MCF 10A (cell line): ENCODE measurements at places on chromosomes 7 and 10. TPM values are rescaled to one million over a fixed set of nuclear protein-coding genes. Genes with fewer than 3 reads are reported as not detected.
A peak's percentile ranks its signal among the peaks of the same experiment; 100 is the strongest.

Gene ATXN7L1
- total RNA-seq = 8.1 and 10.0 TPM in 2 replicates

Gene MUC12
- total RNA-seq = not detected in 2 replicates

Gene HPS6
- total RNA-seq = 15.0 and 16.6 TPM in 2 replicates

Gene SYNPO2L
- not detected in 2 replicates for total RNA-seq

GRCh38 chr10:14838582-14839304 lies 637 bp downstream of the HSPA14 start:
- H3K27me3 ChIP-seq = no peaks in the 10 kb centered on the region
- H3K4me1 ChIP-seq = no peaks in the 10 kb centered on the region
- H3K4me3 ChIP-seq = peak overlapping the region; percentile 76
- H3K27ac ChIP-seq = peak overlapping the region; percentile 91
- DNase-seq = peak; percentile 8

DNA sequence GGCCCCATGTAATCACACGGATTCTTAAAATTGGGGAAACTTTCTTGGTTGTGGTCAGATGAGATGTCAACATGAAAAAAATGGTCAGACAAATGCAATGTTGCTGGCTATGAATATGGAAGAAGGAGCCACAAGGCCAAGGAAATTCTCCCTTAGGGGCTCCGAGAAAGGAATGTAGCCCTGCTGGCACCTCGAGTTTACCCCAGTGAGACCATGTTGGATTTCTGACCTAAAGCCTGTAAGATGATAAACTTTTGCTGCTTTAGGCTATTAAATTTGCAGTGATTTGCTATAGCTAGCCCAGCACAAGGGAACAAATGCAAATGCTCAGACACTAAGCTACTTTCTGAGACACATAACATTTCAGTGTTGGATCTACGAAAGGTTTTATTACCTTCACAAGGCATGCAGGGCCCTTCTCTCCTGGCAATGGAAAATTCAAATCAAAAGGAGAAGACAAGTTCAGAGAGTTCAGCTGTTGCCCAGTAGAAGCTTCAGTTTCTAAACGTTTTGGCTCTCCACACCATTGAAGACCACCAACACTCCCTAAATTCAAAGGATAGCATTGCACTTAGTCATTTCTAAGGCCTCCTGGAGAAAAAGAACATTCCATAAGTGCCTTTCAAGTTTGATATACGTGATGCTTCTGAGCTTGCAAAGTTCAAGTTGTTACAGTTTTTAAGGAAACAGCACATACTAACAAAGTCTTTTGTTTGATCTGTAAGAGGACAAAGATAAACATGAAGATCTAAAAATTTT lies 23.4 kb downstream of the MCMBP start:
- no peak overlapping the region for H3K27ac ChIP-seq
- peaks cover 6% of the 10 kb centered on the region for H3K4me1 ChIP-seq
- H3K36me3 ChIP-seq = peaks cover 91% of the 10 kb centered on the region

DNA sequence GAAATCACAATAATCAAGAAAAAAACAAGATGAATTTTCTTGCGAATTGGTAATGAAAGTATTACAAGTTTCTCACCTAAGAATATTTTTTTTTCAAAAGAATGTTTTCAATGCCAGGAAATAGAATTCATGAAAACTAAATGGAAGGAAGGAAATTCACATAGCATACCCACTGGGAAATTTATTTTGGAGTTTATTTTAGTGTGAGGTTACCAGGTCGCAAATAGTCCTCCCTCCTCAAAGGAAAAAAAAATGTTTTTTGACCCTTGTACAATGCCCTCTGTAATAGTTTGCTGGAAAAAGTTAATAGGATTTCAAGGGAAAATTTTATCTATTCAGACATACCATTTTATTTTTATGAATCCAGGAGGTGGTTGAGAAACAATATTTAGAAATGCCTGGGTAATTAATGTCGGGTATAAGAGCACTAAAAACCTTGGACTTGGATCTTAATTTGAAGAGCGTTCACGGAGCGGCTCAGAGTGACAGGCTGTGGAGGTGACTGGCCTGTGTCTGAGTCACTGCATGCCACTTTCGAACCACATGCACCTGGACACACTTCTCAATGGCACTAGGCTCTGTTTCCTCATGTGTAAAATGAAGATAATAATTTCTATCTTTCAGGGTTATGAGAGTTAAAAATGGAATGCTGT lies 28.2 kb downstream of the CUBN start:
- peaks cover 6% of the 10 kb centered on the region for H3K4me1 ChIP-seq
- no peaks in the 10 kb centered on the region for H3K27me3 ChIP-seq
- no peaks in the 10 kb centered on the region for H3K36me3 ChIP-seq
- no peak overlapping the region for H3K4me3 ChIP-seq
- no peak for DNase-seq
- H3K27ac ChIP-seq = no peak overlapping the region

GRCh38 chr10:32981760-32982159 lies 23.7 kb upstream of the ITGB1 start:
- DNase-seq = peak; percentile 28
- peak overlapping the region; percentile 99 for H3K27ac ChIP-seq
- H3K27me3 ChIP-seq = no peaks in the 10 kb centered on the region
- peak overlapping the region; percentile 92 for H3K4me3 ChIP-seq
- H3K4me1 ChIP-seq = peaks cover 34% of the 10 kb centered on the region

DNA sequence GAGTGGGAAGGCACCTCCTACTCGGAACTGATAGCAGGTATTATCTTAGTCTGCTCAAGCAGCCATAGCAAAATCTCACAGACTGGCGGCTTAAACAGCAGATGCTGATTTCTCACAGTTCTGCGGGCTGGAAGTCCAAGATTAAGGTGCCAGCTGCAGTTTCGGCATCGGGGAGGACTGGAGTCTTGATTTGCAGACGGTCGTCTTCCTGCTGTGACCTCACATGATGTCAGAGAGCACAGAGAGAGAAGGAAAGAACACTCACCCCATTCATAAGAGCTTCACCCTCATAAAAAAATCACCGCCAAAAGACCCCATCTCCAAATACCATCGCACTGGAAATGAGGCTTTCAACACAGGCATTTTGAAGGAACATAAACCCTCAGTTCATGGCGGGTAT lies 216.5 kb upstream of the PITRM1 start:
- DNase-seq = no peak
- no peak overlapping the region for H3K27ac ChIP-seq
- H3K4me3 ChIP-seq = no peak overlapping the region
- no peaks in the 10 kb centered on the region for H3K27me3 ChIP-seq
- no peaks in the 10 kb centered on the region for H3K4me1 ChIP-seq

DNA sequence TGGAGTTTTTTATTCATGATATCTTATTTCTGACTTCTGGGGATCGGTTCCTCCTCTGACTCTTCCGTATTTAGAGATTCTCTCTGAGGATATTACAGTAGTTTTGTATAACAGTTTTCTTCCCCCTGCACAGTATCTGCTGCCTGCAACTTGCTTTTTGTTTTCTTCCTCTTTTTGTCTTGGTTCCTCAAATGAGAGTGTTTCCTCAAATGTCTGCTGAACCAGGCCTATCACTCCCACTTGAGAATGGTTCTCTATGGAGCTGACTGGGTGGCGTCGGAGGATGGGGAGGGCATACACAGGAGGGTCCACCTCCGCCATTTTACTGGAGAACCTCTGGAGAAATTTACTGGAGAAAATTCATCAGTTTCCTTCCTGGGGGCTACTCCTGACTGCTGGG lies 27.7 kb downstream of the ARHGAP22 start:
- DNase-seq = no peak
- no peaks in the 10 kb centered on the region for H3K27me3 ChIP-seq
- H3K27ac ChIP-seq = no peak overlapping the region
- no peaks in the 10 kb centered on the region for H3K4me1 ChIP-seq
- no peaks in the 10 kb centered on the region for H3K36me3 ChIP-seq
- no peak overlapping the region for H3K4me3 ChIP-seq

DNA sequence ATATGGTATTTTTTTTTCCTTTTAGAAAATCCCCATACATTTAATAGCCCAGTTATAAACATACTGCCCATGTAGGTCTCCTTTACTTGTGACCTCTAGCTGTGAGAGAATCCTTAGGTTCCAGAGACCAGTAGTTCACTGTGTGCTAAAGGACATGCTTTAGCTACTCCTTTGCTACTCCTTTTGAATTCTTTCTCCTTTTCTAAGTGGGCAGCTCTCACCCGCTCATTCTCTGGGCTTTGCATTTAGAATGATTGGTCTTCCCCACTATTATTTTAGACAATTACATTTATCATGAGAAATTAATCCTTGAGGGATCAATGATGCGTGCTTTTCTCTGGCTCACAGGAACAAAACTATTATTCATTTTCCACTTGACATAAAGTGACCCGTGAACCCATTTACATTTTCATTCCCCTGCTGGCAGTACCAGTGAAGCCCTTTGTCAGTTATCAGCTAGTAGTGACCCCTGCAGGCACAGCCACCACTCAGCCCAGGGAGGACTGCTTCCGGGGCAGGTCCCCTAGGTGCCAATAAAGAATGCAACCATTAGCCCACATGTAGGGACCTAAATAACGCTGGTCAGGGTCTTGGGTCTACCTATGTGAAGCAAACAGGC lies 844.3 kb downstream of the CNTNAP2 start:
- no peak for DNase-seq
- H3K27ac ChIP-seq = no peak overlapping the region
- H3K27me3 ChIP-seq = peaks cover 30% of the 10 kb centered on the region
- H3K4me3 ChIP-seq = no peak overlapping the region
- H3K4me1 ChIP-seq = peaks cover 9% of the 10 kb centered on the region

GRCh38 chr7:32658034-32658433 lies 162.7 kb downstream of the AVL9 start:
- no peaks in the 10 kb centered on the region for H3K36me3 ChIP-seq
- H3K27ac ChIP-seq = peak overlapping the region; percentile 89
- peaks cover 16% of the 10 kb centered on the region for H3K4me1 ChIP-seq
- peak; percentile 72 for DNase-seq
- H3K27me3 ChIP-seq = no peaks in the 10 kb centered on the region

- no peak for DNase-seq
- H3K27me3 ChIP-seq = peaks cover 14% of the 10 kb centered on the region
- H3K4me1 ChIP-seq = peaks cover under 1% of the 10 kb centered on the region
- no peak overlapping the region for H3K4me3 ChIP-seq
- no peaks in the 10 kb centered on the region for H3K36me3 ChIP-seq
- H3K27ac ChIP-seq = no peak overlapping the region
These were observed 36.1 kb downstream of the ST8SIA6 start for GRCh38 chr10:17418249-17418648.

DNA sequence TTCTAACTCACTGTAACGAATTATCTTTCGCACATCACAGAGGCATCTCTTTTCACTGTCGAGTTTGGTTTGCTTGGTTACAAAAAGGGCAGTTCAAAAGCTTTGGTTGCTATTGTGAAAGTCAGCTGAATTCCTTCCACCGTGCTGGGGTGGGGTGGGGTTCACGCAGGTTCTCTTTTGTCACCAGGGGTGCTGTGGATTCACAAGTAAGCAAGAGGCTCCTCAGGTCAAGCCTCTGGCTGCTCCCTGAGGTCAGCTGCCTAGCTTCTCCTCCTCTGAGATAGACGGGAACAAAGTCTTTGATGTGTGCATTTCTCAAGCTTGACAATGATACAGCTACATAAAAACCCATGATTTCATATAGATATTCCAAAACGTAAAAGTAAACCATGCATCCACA lies 47.7 kb downstream of the EGFR start:
- peaks cover 78% of the 10 kb centered on the region for H3K36me3 ChIP-seq
- no peak for DNase-seq
- H3K27ac ChIP-seq = peak overlapping the region; percentile 93
- peak overlapping the region; percentile 63 for H3K4me3 ChIP-seq

DNA sequence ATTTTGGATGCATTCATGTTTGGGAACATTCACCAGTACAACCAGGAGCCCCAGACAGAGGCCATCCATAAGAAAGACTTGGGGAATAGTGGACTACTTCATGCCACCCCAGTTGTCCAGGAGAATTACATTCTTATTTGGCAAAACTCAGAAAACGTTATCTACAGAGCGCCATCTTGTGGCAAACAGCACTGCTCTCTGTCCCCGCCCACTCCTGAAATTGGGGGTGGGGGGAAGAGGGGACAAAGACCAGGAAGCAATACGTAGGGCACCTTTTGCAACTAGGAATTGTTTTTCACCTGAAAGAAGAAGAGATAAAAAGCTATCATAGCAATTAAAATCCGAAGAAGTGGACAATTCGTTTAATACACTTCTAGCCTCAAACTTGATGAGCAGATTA lies 134.6 kb upstream of the MGMT start:
- no peak overlapping the region for H3K27ac ChIP-seq
- H3K27me3 ChIP-seq = no peaks in the 10 kb centered on the region
- no peaks in the 10 kb centered on the region for H3K36me3 ChIP-seq
- H3K4me3 ChIP-seq = no peak overlapping the region
- DNase-seq = peak; percentile 66

DNA sequence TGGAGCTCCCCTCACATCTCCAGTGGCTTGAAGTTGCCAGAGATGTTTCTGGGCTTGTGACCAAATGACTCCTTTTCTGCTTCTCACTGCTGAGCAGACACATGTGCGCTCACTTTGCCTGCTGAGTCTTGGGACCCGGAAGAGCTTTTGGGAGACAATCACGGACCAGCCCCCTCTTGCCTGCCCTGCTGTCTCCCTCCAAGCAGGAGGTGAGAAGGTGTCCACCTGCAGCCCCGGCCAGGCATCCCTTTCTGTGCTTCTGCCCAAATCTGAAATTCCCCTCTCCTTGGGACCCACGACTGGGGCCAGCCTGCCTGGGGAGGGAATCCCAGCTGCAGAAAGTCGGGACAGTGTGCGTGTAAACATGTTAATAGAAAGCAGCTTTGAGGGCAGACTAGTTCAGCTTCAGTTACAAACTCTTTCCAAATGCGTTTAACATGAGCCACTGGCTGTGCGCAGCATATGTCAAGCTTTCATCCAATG lies 31.7 kb downstream of the HTRA1 start:
- no peak overlapping the region for H3K4me3 ChIP-seq
- peaks cover 62% of the 10 kb centered on the region for H3K4me1 ChIP-seq

GRCh38 chr10:128892005-128892404 lies 575.0 kb upstream of the MGMT start:
- no peak overlapping the region for H3K27ac ChIP-seq
- H3K27me3 ChIP-seq = no peaks in the 10 kb centered on the region
- no peak for DNase-seq
- no peak overlapping the region for H3K4me3 ChIP-seq

DNA sequence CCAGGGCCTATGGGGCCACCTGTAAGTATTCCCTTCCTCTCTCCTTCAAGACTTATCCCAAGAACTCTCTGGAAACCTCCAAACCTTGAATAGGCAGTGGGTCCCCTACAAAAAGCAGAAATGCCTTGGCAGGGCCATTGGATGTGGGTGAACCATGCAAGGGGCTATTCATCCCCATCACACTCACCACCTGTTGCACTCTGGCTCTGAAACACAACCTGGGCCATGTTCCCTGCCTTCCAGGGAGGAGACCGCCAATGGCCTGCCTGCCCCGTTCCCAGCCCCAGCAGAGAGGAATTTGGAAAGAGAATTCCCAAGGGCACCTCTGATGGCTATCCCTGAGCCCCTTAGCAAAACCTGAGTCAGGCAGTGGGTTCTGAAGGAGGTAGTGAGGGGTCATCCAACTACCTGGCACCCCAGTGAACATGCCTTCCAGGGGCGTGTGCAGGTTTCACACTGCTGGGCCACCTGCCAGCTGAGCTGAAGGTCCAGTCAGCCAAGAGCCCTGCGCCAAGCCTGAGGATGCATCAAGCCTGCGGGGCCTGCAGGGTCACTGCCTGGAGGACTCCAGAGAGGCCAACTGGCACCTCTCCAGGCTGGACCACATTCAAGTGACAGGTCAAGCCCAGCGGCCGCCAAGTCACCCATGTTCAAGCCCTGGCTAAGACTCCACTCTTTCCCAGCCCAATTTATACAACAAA lies 101.3 kb downstream of the COL13A1 start:
- no peaks in the 10 kb centered on the region for H3K27me3 ChIP-seq
- H3K27ac ChIP-seq = no peak overlapping the region
- no peak overlapping the region for H3K4me3 ChIP-seq
- DNase-seq = no peak
- H3K36me3 ChIP-seq = no peaks in the 10 kb centered on the region
- H3K4me1 ChIP-seq = no peaks in the 10 kb centered on the region
